ENCODE measurements at places on chromosomes 4 and X.

- no peak for DNase-seq
These were observed 367.8 kb downstream of the GASK1B start for GRCh38 chr4:157804986-157805385.

- DNase-seq: no peak
These were observed 23.4 kb downstream of the DHX15 start for GRCh38 chr4:24560868-24561368.

DNA sequence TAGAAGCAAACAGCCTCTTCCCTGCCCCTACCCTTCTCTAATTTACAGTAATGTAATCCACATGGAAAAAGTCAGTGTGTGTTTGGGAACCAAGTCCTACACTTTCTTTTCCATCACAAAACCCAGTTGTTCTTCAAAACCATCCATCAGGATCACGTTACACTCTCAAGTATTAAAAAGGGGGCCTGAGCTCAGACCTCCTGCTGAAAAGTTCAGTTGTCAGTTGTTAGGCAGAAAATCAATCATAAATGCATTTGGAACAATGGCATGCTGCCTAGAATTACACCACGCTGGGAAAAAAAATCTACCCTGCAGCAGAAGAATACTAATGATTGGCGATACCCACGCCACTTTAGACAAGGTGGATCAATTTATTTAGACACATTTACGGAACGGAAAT lies 236.5 kb downstream of the PARM1 start:
- DNase-seq: no peak

- DNase-seq: no peak
These were observed 83.9 kb upstream of the MAP3K15 start for GRCh38 chrX:19599253-19599652.

DNA sequence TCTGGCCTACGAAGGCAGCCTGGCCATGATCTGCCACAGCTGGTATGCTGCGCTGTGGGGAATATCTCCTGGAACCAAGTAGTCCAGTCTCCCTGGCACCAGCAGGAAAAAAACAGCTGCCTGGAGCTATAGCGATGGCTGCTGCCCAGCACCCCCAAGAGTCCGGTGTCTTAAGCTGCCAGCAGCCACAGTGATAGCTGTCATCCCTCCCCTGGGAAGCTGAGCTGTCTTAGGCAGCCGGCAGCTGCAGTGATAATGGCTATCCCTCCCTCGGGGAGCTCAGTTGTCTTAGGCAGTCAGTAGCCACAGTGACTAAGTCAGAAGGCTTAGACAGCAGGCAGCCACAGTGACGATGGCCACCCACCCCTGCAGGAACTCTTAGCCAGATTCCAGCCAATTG lies 205.1 kb downstream of the STPG2 start:
- no peak for DNase-seq

DNA sequence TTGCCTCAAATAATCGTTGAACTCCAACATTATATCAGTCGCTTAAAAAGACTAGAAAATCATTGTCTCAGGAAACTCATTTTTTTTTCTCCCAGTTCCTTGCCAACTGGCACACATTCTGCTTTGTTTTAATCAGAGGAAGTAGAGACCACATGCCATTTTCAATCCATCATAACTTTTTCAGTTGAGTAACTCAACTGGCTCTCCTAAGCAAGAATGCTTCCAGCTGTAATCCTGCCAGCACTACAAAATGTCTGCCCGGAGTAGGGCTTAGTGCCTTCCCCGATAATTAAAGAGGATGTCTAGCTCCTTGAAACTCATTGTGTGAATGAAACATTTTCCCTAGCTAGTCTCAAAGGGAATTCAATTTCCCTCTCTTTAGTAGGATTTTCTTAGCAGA lies 33.0 kb downstream of the FREM3 start:
- DNase-seq: no peak

Data from activated CD4-positive, alpha-beta T cell treated with anti-CD3 and anti-CD28 coated beads, Interleukin-10, Interleukin-2, amounts not matched to agents 100 ng/mL and 50 ng/mL, durations not matched to agents 16 hours and 8 hours (primary cell).